ENCODE measurements at places on chromosomes 5 and 9.

GRCh38 chr5:76404223-76405211 lies 1.4 kb downstream of the IQGAP2 start:
- DNase-seq: no peak

GRCh38 chr5:129387944-129388343 lies 72.2 kb upstream of the ADAMTS19 start:
- no peak for DNase-seq

GRCh38 chr9:111348821-111349271 lies 18.8 kb upstream of the OR2K2 start:
- DNase-seq: no peak

- no peak for DNase-seq
Observed at GRCh38 chr5:126963822-126964375, 66.5 kb downstream of the MARCHF3 start.

- DNase-seq: no peak
Observed at GRCh38 chr5:57082441-57083067, 91.3 kb upstream of the GPBP1 start.

- DNase-seq: no peak
Observed at GRCh38 chr5:133831491-133832224, 136.8 kb downstream of the C5orf15 start.

GRCh38 chr9:92463984-92464383 lies 18.3 kb downstream of the ASPN start:
- no peak for DNase-seq

DNA sequence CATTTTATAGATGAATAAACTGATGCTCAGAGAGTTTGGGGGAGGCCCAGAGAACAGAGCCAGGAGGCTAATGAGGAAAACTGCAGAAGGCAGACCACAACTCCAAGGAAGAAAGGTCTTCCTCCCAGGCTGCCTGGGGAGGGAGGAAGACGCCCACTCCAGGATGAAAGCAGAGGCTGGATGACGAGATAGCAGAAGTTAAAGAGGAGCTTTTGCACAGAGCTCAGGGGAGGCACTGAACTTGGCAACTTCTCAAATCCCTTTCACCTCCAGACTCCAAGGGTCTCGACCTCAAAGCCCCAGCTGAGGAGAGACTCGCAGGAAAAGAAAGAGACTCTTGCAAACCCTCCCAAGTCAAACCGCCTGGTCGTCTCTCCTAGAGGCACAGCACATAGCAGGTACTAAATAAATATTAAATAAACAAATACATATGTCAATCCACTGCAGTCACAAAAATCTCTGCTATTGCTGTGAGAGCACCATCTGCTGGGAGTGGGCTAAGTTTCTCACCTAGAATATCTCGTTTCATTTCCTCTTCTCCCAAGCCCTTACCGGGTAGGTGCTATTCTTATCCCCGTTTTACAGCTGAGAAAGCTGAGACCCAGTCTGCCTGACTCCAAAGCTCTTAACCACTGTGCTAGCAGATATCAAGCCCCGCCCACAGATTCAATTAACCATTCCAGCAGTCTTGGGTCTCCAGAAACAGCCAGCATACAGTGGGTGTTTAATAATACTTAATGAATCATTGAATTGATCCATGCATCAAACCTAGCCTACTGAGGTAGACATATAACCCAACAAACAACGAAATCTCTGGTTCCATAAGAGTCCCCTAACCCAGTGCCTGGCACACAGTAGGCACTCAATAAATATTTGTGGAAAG lies 97.8 kb upstream of the HAND1 start:
- DNase-seq: no peak

- DNase-seq: no peak
Observed at GRCh38 chr9:136329211-136329627, 1.9 kb downstream of the GPSM1 start.

DNA sequence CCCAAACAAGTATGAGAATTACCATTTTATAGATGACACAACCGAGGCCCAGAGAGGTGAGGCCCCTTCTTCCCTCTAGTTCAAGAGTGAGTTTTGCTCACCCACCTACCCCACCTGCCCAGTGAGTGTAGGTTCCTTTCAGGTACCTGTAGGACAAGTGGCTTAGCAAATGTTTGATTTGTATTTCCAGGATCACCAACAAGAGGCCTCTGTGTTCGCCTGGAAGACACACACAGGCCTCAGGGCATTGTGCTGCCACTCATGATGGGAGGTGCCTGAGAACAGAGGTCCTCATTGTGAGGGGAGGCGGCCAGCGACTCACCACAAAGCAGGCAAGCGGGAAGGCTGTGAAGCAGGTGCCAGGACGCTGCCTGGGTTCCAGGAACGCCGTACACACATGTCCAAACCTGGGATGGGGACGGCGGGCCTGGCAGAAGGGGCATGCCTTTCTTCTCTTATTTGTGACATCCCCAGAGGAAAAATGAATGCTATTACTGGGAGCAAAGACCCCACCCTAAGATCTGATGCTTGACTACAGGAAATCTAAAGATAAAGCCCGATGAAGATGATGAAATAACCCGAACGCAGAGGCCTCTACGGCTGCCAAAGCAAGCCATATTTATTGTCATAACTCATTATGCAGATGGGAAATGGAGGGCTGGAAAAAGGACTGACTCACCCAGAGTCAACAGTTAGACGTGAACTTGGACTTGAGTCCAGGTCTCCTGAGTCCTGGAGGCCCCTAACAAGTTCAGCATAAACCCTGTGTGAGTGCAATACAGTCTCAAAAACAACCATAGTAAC lies 60.2 kb upstream of the SLC25A51 start:
- DNase-seq: peak; percentile 67

DNA sequence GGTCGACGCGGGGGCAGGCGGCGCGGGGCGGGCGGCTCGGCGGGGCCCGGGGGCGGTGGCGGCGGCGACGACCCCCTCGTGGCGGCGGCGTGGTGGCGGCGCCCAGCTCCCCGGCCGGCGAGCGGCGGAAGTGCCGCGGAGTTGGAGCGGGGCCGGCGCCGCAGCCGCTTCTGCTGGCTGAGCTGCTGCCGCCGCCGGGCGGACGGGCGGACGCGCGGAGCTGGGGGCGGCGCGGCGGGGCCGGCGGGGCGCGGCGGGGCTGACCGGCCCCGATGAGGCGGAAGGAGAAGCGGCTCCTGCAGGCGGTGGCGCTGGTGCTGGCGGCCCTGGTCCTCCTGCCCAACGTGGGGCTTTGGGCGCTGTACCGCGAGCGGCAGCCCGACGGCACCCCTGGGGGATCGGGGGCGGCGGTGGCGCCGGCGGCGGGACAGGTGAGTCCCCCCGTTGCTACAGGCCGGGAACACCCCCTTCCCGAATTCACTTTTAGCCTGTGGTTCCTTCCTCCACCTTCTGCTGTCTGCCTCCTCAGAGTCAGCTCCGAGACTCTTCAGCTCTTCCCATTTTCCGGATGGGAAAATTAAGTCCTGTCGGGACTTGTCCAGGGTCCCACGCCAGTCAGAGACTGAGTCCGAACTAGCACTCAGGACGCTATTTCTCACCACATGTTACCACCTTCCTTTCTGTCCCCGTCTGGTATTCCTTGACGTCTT lies at the start of gene GALNT10:
Gene GALNT10, plus strand, starts transcription at position 139 of the 710 bp plus-strand sequence. Its CDS starts 134 bp downstream, at position 273.
- peak; percentile 24 for DNase-seq

DNA sequence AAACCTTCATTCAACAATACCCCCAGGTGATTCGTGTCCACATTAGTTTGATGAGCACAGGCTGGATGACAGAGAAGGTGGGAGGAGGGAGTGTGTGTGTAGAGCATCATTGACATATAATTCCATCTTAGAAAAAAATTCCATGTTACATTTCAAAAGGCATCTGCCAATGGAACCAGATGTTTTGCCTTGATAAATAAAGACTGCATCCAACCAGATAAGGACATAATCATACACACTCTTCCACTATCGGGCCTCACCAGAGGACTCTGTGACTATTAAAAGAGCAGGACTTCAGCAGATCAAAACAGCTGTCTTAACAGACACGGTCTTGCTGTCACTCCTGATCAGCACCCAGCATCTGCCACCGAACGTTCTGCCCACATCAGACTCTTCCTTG lies 96.4 kb upstream of the SPIN1 start:
- DNase-seq: no peak

DNA sequence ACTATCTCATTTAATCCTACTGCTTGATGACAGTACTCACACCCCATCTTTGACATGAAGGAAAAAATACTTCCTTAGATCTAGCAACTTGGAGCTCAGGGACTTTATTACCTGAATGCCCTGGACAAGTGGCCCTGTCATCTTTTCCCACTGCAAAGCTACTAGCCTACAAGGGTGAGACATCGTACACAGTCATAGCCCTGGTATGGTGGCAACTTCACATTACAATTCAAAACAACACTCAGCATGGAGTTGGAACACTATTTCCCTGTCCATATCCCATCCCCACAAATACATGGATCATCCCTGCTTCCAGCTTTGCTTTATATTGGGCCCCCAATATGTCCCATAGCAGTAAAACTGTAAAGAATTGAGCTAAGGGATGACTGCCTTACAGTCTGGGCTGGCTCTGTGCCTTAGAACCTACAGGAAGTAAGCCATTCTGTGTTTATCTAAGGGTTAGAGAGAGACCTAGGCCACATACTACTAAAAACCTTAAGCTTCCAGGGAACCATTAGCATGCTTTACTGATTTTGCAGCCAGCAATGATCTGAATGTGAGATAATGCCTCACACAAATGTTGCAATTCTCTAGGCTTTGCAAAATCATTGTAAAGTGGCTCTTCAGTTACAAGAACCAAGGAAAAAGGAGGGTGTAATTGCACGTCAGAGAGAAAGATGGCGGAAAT lies 55.9 kb downstream of the OTULIN start:
- DNase-seq: no peak

DNA sequence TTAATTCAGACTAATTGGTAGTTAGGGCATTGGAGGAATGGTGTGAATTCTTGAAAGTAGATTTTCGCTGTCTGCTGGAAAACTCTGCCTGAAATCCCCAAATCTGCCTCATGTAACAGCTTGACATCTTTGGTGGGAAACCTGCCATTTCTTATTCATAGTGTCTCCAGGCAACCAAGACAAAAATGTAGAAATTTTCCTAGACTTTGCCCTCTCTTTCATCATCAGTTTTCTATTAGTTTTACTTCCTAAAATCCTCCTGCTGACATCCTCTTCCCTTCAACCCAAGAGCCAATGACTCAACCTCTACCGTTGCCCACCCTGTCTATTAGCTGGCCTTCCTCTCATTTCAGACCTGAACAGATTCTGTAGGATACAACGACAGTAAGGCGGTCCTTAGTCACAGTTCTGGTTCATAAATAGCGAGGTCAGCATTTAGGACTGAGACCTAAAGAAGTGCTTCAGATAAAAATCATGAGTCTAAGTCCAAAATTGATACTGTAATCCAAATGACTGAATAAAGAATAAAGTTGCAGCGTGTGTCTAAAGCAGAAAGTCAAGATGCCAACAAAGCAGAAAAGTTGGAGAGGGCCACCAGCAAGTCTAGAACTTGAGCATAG lies 133.9 kb downstream of the MUSK start:
- no peak for DNase-seq

- DNase-seq: peak; percentile 5
Observed at GRCh38 chr9:101601904-101602765, 7.4 kb upstream of the PPP3R2 start.

DNA sequence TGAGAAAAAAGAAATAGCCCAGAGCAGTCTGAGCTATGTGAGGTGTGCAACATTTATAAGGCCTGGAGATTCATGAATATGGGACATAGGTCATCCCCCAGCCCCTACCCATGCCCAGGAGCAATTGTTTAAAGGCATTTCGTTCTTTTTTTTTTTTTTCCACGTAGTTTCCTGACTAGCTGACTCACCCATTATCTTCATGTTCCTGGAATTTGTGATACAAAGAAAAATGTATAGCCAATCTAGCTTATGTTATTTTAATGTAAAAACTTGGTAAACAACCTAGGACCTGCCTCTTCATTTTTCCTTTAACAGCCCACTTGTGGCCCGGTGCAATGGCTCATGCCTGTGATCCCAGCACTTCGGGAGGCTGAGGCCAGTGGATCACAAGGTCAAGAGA lies 81.3 kb downstream of the OSTF1 start:
- no peak for DNase-seq

DNA sequence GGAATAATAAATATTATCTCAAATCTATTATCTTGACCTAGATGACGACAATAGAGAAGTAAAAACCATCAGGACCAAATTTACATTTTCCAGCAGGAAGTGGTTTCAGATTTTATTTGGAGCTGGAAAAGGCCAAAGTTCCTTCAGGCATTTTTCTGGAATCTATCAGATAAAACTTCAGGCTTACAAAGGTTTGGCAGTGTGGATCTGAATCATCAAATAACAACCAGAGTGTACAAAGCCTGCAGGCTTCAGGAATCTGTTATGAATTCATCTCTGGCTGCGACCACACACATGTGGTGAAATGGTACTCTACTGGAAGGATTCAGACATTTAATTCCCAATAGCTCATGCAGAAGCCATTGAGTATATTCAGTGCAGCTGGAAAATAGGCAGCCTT lies 726.4 kb upstream of the GRAMD2B start:
- no peak for DNase-seq

GRCh38 chr5:149580808-149581191 lies 498 bp upstream of the ARHGEF37 start:
- no peak for DNase-seq

GRCh38 chr9:129121483-129121882 lies 10.3 kb downstream of the PTPA start:
- DNase-seq: no peak

- DNase-seq: peak; percentile 73
Observed at GRCh38 chr5:6378766-6379103, 388 bp upstream of the MED10 start.

- DNase-seq: no peak
Observed at GRCh38 chr9:118618084-118618483, 751.2 kb downstream of the BRINP1 start.

DNA sequence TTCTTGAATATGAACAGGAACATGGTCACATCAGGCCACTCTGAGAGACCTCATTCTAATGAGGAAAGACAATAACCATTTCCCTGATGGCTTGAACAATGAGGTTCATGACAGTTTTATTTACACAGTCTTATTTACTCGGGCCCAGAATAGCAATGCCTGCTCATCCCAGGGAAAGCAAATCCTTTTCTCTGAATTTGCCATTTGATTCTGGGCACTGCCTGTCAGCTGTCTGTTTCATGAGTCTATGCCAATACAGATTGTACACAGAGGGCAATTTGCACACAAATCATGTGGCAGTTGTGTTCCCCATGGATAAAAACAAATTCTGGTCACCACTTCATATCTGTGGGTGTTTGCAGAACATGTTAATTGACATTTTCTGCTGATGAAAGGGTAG lies 492.5 kb downstream of the ACTL7B start:
- DNase-seq: peak; percentile 22

DNA sequence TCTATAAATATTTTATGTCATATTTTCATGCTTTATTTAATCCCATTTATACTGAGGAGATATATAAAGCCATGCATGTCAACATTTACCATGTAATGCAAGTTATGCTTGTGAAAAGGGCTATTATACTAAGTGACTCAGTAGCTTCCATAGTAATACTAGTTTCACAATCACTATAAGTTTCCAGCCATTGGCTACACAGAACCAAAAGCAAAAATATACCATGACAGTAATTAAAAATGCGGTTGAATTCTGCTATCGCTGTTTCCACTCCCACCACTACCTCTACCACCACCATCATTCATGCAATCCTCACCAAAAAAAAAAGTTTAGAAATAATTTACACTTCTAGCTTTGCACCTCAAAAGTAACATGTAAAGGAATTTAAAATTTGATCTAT lies 60.2 kb downstream of the MLLT3 start:
- DNase-seq: no peak
